Cerebellar nuclear complex (tissue), 1 donor: ENCODE measurements at places on chromosomes 4 and X.
A peak's percentile ranks its signal among the peaks of the same experiment; 100 is the strongest.

GRCh38 chrX:151359931-151360871 lies 36.8 kb upstream of the VMA21 start:
- DNase-seq = no peak

DNA sequence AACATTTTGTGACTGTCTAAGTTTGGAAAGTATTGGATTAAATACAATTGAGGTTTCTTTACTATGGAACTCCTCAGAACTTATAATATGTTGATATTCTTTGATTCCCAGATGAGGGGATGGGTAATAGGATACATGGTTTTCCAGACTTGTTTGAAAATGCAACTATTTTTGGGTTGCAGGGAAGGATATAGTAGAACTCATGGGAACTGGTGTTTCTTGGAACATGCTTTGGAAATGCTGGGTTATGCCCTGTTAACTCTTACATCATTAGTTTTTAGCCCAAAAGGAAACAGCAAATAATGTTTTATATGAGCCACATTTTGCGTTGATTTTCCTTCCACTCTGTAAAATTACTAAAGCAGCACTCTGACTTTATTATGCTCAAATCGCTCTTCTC lies 41.9 kb downstream of the HPF1 start:
- DNase-seq = no peak

- DNase-seq = no peak
Measured at GRCh38 chr4:5127556-5127955, 76.3 kb downstream of the STK32B start.

DNA sequence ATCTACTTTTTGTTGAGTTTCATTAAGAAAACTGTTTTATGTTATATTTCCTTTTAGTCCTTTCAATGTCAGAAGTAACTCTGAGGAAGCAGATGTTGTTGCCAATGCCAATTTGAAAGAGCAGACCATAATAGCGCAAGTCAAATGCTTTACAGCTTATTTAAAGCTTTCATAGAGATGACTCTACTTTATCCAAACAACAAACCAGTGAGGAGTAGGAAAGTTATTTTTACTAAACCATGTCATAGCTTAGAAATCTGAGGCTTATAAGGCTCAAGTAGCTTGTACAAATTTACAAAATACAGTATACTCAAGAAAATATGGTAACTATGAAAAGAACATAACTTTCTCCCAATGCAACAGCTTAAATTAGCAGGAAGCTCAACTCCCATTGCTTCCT lies 40.1 kb upstream of the SPOCK3 start:
- DNase-seq = no peak

- DNase-seq = no peak
Measured at GRCh38 chr4:154720618-154721267, 23.1 kb upstream of the LRAT start.

- DNase-seq = no peak
Measured at GRCh38 chr4:3202836-3203820, 45.8 kb upstream of the MSANTD1 start.

GRCh38 chr4:15961781-15962510 lies 1.0 kb downstream of the FGFBP2 start:
- no peak for DNase-seq

- no peak for DNase-seq
Measured at GRCh38 chr4:114734594-114734993, 136.0 kb downstream of the UGT8 start.

DNA sequence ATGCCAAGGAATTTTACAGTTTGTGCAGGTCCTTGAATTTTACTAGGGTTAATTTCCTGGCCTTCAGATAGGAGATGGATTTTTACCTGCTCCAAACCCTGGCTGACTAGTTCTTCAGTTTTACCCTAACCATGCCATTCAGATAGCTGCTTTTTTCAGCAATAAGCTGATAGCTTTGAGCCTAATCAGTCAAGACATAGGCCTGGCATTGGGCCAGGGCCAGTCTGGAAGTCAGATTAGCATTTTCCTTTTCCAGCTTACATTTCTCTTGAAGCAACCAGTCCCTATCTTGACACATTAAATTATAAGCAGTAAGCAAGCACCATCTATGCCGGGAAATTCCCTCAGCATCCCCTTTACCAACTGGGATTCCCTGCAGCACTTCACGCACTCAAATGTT lies 177.1 kb downstream of the ADGRA3 start:
- peak; percentile 11 for DNase-seq

DNA sequence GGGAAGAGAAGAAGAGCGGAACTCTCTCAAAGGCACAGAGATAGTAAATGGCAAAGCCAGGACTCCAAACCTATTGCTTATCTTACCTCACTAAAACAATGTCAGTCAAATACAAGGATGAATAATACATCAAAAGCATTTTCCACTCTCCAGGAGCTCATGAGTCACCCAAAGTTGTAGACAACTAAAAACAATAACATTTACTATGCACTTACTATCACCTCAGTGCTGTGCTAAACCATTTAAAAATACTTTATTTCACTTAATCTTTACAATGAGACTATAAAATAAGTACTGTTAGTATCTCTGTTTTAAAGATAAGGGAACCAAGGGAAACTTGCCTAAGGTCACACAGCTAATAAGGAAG lies 163.2 kb upstream of the SPANXC start:
- no peak for DNase-seq

- DNase-seq = no peak
Measured at GRCh38 chrX:2388669-2389068, 112.1 kb downstream of the DHRSX start.

GRCh38 chrX:97030463-97030862 lies 146.8 kb downstream of the RPA4 start:
- DNase-seq = no peak

DNA sequence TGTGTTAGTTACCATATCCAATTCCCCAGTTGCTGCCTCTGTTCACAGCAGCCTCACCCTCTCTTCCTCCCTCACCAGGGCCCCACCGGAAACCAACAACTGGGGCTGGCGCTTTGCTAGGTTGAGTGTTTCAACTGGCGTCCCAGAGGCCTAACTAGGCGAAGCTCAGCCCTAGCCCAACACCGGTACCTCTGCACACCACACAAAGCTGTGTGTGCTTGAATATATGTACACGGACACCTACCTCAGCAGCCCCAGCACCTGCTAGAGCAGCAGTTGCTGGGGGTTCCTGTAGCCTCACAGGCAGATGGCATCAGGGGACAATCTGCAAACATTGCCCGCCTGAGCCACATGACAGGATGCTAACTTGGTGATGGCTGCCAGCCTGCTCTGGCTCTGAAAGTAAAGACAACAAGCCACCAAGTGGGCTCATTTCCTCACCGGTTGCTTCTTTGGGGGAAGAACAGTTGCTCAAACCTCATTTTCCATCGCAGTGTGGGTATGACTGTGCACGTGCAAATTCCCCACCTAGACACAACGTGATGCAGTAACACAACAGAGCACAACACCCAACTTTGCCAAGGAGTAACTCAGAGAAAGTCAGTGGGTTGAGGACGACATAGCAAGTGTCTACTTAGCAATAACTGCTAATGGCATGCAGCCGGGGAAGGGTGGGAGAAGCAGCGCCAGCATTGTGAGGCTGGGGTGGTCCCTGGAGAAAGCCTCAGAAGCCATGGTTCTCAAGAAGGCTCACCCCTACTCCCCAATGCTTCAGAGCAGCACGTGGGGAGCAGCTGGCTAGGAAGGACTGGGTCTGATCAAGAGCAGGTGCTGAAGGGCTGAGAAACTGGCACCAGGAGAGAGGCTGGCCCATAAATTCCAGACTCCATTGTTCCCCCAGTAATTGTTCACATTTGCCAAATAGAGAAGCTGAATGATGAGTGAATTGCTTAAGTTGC lies 139.5 kb downstream of the SH3KBP1 start:
- no peak for DNase-seq

DNA sequence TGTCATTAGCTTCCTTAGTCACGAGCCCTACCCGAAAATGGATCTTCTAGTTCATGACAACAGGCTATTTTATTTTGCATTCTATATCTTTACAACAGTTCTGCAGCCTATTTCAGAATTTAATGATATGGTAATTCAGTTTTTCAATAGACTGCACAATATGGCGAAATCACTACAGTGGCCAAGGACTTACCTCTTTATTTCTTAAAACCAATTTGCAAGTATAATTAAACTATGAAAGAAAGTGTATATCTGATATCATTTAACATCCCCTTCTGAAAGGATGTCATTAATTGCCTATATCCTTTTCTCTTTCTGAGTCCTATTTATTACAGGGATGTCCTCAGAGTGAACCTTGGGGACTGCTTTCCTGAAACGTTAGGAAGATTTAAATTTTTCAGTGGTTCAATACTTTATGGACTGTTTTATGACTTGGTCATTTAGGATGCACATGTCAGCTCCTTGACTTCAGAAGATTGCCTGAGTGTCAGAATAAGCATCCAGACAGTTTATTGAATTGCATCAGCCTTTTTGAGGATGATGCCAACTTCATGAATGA lies 190.8 kb upstream of the GEMIN8 start:
- no peak for DNase-seq

DNA sequence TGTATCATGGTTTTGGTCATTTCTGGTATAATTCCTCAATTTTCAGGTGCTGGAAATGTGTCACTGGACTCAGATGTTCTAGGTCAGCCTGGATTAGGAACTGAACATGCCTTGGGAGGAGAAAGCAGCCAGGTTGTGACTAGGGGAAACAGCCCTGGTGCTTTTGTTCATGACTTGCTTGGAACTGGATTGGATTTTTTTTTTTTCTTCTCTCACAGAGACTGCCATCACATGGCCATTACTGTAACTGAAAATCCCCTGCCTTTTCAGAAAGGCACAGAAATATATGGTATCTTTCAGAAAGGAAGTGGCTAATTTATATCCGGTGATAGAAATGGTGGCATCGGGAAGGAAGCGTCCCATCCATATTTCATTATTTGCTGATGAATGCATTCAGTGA lies 34.6 kb downstream of the SEPTIN11 start:
- DNase-seq = no peak

- no peak for DNase-seq
Measured at GRCh38 chrX:13334491-13334890, 14.6 kb upstream of the ATXN3L start.

GRCh38 chr4:67684839-67685531 lies 16.0 kb downstream of the UBA6 start:
- no peak for DNase-seq

GRCh38 chrX:148499638-148500422 lies 587 bp upstream of the AFF2 start:
- no peak for DNase-seq

DNA sequence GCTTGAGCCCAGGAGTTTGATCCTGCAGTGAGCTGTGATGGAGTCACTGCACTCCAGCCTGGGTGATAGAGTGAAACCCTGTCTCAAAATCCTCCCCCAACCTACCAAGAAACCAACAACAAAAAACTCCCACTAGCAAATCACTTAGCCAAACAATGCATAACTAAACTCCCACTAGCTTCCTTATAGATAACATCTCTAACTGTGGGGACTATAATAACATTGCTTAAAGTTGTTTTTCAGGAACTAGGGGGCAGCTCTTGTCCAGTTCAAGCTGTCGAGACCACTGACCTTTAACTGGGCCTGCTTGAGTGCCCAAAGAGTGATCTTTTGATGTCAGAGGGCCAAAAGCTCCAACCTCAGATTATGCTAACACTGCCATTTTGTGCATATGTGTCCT lies 81.7 kb downstream of the FREM3 start:
- no peak for DNase-seq

- DNase-seq = no peak
Measured at GRCh38 chrX:134600714-134601113, 57.6 kb downstream of the PLAC1 start.

DNA sequence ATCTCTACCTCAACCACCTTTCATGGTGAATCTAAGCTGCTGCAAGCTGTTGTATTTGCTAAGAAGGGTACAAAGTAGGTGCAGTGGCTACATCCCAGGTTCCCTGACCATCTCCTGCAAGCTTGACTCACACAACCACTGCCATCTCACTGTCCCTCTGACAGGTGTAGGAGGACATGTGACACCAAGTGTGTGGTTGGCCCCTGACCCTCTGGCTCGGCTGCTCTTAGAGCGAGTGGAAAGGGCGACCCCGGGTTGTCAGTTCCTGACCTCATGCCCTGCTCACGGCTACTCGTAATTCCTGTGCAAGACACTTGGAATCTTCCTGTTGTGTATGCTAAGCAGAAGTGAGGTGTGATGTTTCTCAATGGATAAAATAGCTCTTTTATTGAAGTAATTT lies 184.4 kb downstream of the DCLK2 start:
- no peak for DNase-seq

GRCh38 chrX:102712216-102712966 lies at the start of gene GPRASP2:
Gene GPRASP2 (plus strand): TSS chrX:102712448. CDS start chrX:102714870, 2,422 bp downstream.
- peak; percentile 6 for DNase-seq

DNA sequence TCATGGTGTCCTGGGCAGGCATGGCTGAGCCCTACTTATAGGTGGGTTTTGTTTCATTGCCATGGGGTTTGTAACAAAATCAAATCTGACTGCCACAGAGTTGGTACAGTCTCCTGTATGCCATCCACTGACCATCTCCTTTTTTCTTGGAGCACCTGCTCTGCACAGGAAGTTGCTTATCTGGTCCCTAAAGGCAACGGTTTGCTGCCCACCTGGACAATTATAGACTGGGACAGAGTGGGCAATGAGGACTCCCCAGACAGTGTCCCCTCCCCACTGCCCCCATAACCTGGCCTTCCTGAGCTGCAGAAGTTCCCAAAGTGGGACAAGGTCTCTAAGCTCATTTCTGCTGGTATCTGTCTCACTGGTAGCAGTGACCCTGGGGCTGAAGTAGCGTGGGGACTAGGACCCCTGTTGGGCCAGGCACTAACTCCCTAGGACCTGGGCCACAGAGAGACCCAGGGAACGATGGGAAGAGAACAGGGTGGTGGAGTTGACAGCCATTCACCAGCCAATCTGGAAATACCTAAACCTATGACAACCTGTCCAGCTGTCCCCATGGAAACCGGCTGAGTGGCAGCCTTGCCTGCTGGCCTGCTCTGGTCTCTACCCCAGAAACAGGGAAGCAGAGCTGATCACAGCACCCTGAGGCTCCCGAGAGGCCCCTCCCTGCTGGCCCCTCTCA lies 64.7 kb downstream of the WFS1 start:
- DNase-seq = no peak

DNA sequence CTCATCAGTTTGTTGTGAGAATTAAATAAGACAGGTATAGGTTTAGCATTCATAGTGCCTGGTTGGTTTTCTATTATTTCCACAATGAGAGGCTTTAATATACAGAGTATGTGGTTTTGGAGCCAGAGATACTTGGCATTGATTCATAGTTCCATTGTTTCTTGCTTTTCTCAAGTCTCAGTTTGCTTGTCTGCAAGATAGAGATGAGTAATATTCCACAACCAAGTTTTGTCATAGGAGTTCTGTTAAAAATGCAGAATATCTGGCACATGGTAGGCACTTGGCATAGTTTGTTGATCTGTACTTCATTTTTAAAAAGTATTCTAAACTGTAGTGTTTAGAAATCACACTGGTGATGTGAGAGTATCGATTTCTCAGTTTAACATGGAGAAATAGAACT lies 37.5 kb upstream of the EDA2R start:
- DNase-seq = no peak

- DNase-seq = no peak
Measured at GRCh38 chr4:138996090-138996489, 19.5 kb upstream of the NOCT start.

DNA sequence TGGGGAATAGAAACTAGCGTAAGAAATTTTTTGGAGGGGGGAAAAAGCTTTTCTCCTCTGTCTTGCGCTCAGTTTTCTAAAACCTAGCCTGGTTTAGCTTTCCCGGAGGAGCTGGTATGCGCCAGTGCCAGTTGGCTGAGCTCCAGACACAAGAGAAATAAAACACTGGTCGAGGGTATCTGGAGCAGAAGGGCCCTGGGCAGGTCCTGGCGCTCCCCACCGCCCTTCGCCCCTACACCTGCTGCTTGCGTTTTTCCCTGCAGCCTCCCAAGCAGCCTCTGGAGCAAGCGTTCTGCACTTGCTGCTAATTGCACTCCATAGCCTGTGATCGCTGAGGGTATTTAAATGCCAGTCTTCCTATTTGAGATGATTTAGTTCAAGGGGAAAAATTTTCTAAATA lies 816 bp downstream of the EREG start:
- DNase-seq = no peak
